ENCODE measurements at places on chromosomes 7 and 10. TPM values are rescaled to one million over a fixed set of nuclear protein-coding genes. Genes with fewer than 3 reads are reported as not detected.
A peak's percentile ranks its signal among the peaks of the same experiment; 100 is the strongest.

DNA sequence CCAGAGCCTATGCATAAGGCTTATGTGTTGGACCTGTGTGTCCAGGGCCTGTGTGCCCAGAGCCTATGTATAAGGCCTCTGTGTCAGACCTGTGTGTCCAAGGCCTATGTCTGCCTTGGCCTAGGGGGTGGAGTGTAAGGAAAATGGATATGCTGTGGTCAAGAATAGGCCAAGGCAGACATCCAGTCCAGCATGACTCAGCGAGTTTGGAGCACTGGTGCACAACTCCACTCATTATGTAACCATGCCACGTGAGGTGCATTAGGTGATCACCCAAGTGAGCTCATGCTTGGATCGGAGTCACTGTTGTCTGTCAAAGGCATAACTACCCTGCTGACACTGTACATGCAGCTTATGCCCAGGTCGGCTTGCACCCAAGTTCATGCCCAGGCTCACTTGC lies 238.9 kb downstream of the CACNA2D1 start:
- no peaks in the 10 kb centered on the region for H3K4me1 ChIP-seq
- H3K36me3 ChIP-seq, result no peaks in the 10 kb centered on the region
- H3K4me3 ChIP-seq, result no peak overlapping the region
- H3K27me3 ChIP-seq, result no peaks in the 10 kb centered on the region

DNA sequence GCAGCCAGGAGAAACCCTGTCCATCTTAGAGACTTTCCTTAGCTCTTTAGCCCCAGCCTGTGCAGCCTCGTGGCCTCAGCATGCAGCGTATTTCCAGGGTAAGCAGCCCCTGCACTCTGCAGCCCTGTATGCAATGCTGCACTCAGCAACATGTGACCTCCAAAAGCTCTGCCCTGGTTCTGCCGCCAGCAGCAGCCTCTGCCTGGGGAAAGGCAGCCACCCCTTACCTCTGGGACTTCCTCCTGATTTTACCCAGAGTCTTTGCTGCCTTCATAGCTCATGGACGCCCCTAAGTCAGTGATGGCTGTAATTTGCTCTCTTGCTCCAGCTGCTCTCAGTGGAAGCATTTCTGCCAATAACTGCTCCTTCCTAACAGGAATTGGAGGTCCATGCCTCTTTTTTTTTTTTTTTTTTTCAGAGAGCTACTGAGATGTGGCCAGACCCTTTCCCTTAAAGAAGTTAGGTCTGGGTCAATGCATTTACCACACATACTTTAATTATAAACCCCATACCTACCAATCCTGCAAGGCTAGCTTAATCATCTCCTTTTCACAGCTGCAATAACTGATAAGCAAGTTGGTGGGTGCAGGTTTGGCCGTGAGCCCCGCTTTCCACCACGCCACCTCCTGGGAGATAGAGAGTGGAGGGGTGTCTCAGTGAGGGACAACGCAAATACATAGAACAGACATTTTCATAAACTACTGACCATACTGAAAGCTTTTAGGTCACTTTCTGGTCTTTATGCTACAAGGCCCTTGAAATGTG lies 71.7 kb downstream of the RAMP3 start:
- H3K4me3 ChIP-seq, result no peak overlapping the region
- no peak for DNase-seq
- H3K27ac ChIP-seq, result peak overlapping the region; percentile 55
- H3K36me3 ChIP-seq, result no peaks in the 10 kb centered on the region
- peaks cover 6% of the 10 kb centered on the region for H3K4me1 ChIP-seq

DNA sequence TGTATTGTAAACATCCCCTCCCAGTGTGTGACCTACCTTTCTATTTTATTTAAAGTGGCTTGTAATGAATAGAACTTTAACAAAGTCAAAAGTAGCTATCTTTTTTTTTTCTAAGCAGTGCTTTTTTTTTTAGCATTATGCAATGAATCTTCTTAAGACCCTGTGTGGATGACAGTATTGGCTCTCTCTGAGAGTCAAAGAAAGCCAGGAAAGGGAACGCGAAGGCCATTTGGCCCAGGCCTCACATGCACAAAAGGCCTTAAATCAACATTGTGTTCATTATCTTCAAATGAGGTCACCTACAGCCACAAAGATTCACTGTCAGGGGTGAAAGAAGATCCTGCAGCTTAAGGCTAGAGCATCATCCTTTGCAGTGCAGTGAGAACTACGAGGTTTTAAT lies 721.5 kb downstream of the GRID1 start:
- DNase-seq, result no peak
- H3K4me3 ChIP-seq, result no peak overlapping the region
- no peak overlapping the region for H3K27ac ChIP-seq

GRCh38 chr7:116776046-116776445 lies 86.3 kb upstream of the CAPZA2 start:
- no peak for DNase-seq
- H3K4me1 ChIP-seq, result peaks cover 11% of the 10 kb centered on the region
- H3K4me3 ChIP-seq, result no peak overlapping the region
- H3K36me3 ChIP-seq, result no peaks in the 10 kb centered on the region
- no peak overlapping the region for H3K27ac ChIP-seq

DNA sequence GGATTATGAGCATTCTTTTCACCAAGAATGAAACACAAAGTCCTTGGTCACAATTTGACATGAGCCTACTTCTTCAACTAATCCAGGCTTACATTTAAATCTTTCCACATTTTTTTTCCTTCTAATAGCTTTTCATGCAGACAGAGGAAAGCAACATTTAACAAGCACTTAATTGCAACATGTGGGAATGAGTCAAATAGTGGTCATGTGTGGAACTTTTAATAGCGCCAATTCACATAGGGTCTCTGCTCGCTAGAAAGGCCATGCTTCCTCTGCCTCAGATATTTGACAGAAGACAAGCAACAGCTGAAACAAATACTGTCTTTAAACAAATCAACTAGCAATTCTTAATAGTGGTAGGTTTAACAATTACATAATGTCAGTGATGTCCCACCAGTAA lies 285.9 kb upstream of the ETV1 start:
- H3K4me3 ChIP-seq, result no peak overlapping the region
- H3K27me3 ChIP-seq, result no peaks in the 10 kb centered on the region
- no peak overlapping the region for H3K27ac ChIP-seq
- H3K4me1 ChIP-seq, result no peaks in the 10 kb centered on the region
- DNase-seq, result no peak
- no peaks in the 10 kb centered on the region for H3K36me3 ChIP-seq

- peaks cover 8% of the 10 kb centered on the region for H3K27me3 ChIP-seq
- peak; percentile 49 for DNase-seq
- peak overlapping the region; percentile 32 for H3K4me3 ChIP-seq
These were observed 5.6 kb upstream of the DKK1 start for GRCh38 chr10:52308251-52309031.

Gene GJD4
- not detected for total RNA-seq

GRCh38 chr7:130926001-130926691 lies 192.1 kb upstream of the KLF14 start:
- no peaks in the 10 kb centered on the region for H3K36me3 ChIP-seq
- no peak overlapping the region for H3K4me3 ChIP-seq
- peak overlapping the region; percentile 74 for H3K27ac ChIP-seq
- no peaks in the 10 kb centered on the region for H3K27me3 ChIP-seq
- peaks cover 80% of the 10 kb centered on the region for H3K4me1 ChIP-seq

- no peaks in the 10 kb centered on the region for H3K36me3 ChIP-seq
- DNase-seq, result no peak
- H3K27me3 ChIP-seq, result no peaks in the 10 kb centered on the region
- no peaks in the 10 kb centered on the region for H3K4me1 ChIP-seq
These were observed 49.5 kb downstream of the ZNF37A start for GRCh38 chr10:38143587-38143986.

DNA sequence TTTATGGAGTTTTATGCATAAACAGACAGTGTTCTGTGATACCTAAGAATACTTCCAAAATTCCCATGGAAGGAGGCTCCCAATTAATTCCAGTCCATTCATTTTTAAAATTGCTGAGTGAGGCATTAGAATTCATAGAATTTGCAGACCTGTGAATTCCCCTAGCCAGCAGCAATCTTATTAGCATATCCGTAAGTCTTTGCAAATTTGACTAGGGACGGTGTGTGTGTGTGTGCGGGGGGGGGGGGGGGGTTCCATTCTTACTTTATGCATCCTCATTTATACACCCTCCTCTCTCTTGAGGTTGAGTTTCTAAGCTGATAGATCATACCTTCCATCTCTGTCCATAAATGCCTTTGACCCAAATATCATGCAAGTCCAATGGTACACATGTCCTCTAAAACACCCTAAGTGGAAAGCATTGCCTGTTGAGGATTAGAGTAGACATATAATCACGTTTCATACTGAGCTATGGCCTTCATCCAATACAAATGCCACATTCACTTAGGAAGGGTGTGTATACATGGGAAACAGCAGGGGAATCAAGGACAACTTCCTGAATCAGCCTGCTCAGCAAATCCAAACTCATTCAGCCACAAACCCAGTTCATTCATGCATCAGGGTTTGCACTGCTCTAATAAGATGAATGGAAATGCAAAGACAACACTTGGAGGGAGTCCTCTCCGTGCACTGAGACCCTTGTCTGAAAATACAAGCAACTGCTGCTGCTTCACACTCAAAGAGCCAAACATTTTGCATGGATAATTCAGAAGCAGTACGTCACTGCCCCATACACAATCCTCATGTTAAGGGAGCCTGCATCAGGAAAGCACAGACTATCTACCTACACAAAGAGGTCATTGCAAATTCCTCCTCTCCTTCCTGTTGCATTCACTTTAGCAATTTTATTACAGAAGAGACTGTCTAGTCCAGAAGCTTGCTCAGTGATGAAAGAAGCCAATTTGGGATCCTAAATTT lies 350.8 kb downstream of the KCNMA1 start:
- no peaks in the 10 kb centered on the region for H3K4me1 ChIP-seq
- H3K27me3 ChIP-seq, result peaks cover 26% of the 10 kb centered on the region
- H3K36me3 ChIP-seq, result no peaks in the 10 kb centered on the region
- H3K4me3 ChIP-seq, result no peak overlapping the region
- no peak overlapping the region for H3K27ac ChIP-seq
- no peak for DNase-seq

Gene TMEM236
- 2.8 TPM for total RNA-seq

GRCh38 chr10:27944005-27944404 lies 54.9 kb downstream of the ODAD2 start:
- DNase-seq, result no peak
- no peaks in the 10 kb centered on the region for H3K27me3 ChIP-seq
- H3K36me3 ChIP-seq, result no peaks in the 10 kb centered on the region
- H3K4me3 ChIP-seq, result no peak overlapping the region

Gene OR9A2
- not detected for total RNA-seq

GRCh38 chr10:87850742-87851205 lies 12.6 kb downstream of the KLLN start:
- no peak overlapping the region for H3K27ac ChIP-seq
- peak; percentile 78 for DNase-seq
- no peaks in the 10 kb centered on the region for H3K36me3 ChIP-seq
- H3K4me3 ChIP-seq, result no peak overlapping the region
- peaks cover 6% of the 10 kb centered on the region for H3K4me1 ChIP-seq
- no peaks in the 10 kb centered on the region for H3K27me3 ChIP-seq

GRCh38 chr10:86545101-86545500 lies 23.5 kb upstream of the WAPL start:
- H3K4me3 ChIP-seq, result no peak overlapping the region
- DNase-seq, result no peak
- no peaks in the 10 kb centered on the region for H3K36me3 ChIP-seq
- H3K27ac ChIP-seq, result no peak overlapping the region

Gene UBE2D1
- total RNA-seq, result 33.6 TPM

GRCh38 chr7:37786741-37787569 lies 61.4 kb upstream of the NME8 start:
- no peak for DNase-seq
- no peaks in the 10 kb centered on the region for H3K36me3 ChIP-seq
- peak overlapping the region; percentile 67 for H3K27ac ChIP-seq
- no peaks in the 10 kb centered on the region for H3K4me1 ChIP-seq
- no peak overlapping the region for H3K4me3 ChIP-seq
- H3K27me3 ChIP-seq, result no peaks in the 10 kb centered on the region

GRCh38 chr10:125605167-125605566 lies 77.8 kb downstream of the TEX36 start:
- no peak for DNase-seq
- H3K36me3 ChIP-seq, result no peaks in the 10 kb centered on the region
- H3K27me3 ChIP-seq, result no peaks in the 10 kb centered on the region
- H3K4me1 ChIP-seq, result no peaks in the 10 kb centered on the region
- no peak overlapping the region for H3K4me3 ChIP-seq

Gene UPK3BL2
- 22.0 TPM for total RNA-seq

Gene TRIM50
- 0.34 TPM for total RNA-seq

Gene VWA2
- total RNA-seq, result 9.5 TPM

DNA sequence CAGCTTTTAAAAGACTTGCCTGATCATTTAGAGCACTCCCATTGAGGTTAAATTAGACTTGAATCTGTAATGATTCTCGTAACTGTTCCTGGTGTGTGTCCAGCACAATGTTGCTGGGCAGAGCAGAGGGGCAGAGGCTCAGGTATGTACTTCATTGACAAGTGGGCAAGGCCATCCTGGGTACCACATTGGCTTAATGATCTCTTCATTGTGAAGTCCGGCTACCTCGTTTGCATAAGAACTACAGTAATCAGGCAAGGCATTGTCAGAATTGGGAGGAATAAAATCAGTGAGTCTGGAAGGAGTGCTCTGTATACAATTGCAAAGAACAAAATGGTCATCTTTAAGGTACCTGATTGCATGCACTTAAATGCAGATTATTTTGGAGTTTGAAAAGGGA lies 6.1 kb downstream of the RPS24 start:
- H3K36me3 ChIP-seq, result peaks cover 91% of the 10 kb centered on the region
- peaks cover 61% of the 10 kb centered on the region for H3K4me1 ChIP-seq
- no peak for DNase-seq
- H3K27me3 ChIP-seq, result no peaks in the 10 kb centered on the region

Gene PRKG1
- 22.9 TPM for total RNA-seq

Gene WDR91
- 27.9 TPM for total RNA-seq

DNA sequence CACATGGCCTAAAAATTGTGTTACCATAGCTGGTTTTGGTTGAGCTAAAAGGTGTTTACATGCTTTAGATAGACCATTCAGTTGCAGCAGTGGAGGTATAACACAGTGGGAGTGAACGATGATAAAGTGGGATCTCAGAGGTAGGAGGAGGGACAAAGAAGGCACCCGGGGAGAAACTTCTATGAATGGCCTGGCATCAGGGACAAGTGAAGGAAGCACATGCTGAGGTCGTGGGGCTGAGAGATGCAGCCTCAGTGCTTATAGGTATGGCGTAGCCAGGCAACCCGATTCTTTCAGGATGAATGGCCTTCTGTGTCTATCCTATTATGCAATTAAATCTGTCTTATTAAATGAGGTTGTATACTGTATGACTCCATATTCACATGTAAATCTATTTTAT lies 3.9 kb upstream of the CDK6 start:
- no peak for DNase-seq
- H3K4me1 ChIP-seq, result no peaks in the 10 kb centered on the region
- H3K27ac ChIP-seq, result no peak overlapping the region

GRCh38 chr7:108869070-108869469 lies 299.4 kb downstream of the DNAJB9 start:
- H3K36me3 ChIP-seq, result no peaks in the 10 kb centered on the region
- H3K27ac ChIP-seq, result no peak overlapping the region
- no peak overlapping the region for H3K4me3 ChIP-seq

Gene CLEC5A
- 12.6 TPM for total RNA-seq

DNA sequence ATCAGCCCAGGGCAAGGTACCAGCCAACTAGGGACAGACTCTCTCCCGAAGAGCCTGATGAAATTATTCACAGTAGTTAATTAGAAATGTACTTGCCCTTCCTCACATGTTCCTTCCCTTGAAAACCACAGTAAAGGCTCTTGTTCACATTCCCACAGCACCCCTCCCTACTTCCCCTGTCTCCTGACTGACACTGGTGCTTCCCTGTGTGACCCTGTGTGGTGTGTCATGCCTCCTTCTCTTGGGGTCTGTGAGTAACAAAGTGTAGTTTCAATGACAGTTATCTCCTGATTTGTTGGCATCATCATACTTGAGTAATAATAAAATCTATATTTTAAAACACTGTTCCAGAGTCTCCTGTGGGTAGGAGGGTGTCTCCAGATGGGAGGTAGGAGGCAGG lies 209.7 kb downstream of the ABCA13 start:
- H3K27me3 ChIP-seq, result no peaks in the 10 kb centered on the region
- no peak overlapping the region for H3K27ac ChIP-seq
- DNase-seq, result no peak
- H3K4me1 ChIP-seq, result no peaks in the 10 kb centered on the region

Data from left lung (tissue), 14 donors.